WTC11 (cell line): ENCODE measurements at places on chromosomes 7 and 10.
A peak's percentile ranks its signal among the peaks of the same experiment; 100 is the strongest.

GRCh38 chr7:7114575-7115291 is 67.6 kb upstream of the C1GALT1 start:
- no peak for DNase-seq

DNA sequence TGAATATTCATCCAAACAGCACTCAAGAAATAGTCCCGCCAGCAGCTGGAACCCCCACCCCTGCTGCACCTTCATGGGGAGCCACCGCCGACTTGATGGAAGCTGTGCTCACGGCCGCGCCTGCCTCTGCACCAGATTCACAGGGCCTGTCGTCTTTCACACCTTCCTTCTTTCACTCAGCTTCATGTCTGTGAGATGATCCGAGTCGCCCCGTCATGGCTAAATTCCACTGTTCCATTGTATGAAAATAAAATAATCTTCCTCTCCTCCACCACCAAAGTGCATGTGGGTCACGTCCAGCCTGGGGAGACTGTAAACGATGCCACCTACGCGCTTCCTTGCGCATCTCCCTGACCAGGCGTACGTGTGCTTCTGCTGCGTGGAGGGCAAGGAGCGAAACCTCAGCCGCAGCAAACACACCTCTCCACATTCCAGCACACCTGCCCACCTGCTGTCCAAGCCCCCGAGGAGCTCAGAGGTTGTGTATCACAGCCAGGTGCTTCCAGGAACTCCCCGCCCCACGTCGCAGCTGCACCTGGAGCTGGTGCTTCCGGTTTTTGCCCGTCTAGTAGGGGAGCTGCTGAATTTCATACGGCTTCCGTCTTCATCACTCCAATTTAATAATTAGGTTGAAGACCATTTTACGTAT is 137.0 kb downstream of the PTPRN2 start:
- DNase-seq: no peak

DNA sequence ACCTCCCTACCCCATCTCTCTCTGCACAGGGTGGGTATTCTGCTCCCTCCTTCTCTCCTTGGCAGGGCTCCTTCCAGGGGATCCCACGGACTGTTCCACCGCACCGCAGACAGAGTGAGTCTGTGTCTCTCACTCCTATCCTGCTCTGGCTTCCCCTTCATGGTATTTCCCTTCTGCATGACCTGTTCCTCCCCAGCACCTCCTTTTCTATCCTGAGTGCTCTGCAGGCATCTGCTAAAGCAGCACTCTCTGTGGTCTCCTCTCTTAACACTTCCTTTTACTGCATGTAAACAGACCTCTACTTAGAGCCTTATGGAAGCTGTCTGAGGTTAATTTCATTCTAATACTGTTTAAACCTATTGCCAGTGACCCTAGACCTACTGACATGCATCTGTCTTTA is 171.5 kb downstream of the CCSER2 start:
- peak; percentile 26 for DNase-seq

DNA sequence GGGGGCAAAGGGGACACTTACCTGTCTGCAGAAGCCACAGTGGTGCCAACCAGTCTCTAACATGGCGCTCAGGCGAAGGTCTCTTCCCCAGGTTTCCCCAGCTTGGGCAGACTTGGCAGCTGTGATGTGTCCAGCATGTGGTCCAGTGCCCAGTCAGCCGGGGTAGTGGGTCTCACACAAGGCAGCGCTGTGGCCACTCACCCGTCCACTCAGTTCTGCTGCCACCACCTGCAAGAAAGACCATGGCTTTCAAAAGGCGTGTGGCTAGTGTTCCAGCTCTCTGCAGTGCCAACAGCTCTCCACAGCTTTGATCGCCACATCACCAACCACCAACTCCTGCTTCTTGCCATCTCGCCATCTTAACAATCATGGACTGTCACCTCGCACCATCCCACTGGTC is 259.6 kb downstream of the USP6NL start:
- no peak for DNase-seq

DNA sequence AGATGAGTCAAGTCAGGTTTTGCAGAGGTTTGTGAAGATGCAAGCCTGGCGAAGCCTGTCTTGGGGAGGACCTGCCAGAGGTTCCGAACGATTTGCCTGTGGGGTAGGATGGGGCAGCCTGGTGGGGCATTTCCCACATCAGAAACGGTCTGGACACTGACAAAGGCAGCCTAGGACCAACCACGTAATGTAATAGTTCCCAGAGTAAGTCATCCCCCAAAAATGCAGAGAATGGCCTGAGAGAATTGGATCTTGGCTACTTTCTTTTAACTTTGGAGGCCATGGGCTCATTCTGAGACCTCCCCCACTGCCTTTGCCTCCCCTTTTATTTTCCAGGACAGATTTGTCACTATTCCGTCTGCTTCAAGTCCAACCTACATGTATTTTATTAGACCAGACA is 168.9 kb upstream of the SH2B2 start:
- DNase-seq: no peak
